Eye (tissue), 1 donor: ENCODE measurements at places on chromosomes 6 and 20.
A peak's percentile ranks its signal among the peaks of the same experiment; 100 is the strongest.

DNA sequence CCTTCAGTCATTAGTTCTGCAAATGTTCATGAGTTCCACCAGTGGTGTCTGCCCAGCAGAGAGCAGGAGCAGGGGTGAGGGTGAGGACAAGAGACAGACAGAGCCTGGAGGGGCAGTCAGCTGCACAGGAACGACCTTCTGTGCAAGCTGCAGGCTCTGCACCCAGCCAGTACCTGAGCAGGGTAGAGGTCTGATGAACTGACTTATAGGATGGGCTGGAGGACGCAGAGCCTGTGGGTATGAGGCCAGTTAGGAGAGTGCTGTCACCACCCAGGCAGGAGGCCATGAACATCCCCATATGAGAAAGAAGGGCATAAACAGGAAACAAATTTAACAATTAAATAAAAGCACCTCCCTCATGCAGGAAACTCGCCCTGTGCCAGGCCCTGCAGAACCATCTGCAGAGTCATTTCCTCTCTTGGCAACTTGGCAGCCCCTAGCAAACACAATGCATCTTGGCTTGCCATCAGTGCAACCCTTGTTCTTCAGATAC lies 17.9 kb downstream of the C6orf15 start:
- DNase-seq, result no peak

DNA sequence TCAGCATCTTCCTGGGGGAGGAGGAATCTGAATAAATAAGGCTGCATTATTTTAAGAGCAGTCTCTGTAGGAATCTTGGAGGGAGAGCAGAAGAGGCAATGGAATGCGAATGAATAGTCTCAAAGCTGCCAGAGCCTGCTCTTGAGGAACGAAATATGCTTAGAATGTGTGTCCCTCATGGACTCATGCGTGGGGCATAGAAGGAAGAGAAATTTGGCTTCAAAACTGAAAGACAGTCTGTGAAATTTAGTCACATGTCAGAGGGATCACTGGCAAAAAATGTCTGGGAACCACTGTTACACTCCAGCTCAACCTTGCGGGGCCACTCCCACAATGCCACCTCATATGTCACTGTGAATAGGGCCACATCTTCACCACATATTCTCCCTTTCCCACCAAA lies 95.5 kb downstream of the GJA10 start:
- no peak for DNase-seq

- no peak for DNase-seq
Measured at GRCh38 chr20:54254596-54254995, 46.7 kb downstream of the PFDN4 start.

DNA sequence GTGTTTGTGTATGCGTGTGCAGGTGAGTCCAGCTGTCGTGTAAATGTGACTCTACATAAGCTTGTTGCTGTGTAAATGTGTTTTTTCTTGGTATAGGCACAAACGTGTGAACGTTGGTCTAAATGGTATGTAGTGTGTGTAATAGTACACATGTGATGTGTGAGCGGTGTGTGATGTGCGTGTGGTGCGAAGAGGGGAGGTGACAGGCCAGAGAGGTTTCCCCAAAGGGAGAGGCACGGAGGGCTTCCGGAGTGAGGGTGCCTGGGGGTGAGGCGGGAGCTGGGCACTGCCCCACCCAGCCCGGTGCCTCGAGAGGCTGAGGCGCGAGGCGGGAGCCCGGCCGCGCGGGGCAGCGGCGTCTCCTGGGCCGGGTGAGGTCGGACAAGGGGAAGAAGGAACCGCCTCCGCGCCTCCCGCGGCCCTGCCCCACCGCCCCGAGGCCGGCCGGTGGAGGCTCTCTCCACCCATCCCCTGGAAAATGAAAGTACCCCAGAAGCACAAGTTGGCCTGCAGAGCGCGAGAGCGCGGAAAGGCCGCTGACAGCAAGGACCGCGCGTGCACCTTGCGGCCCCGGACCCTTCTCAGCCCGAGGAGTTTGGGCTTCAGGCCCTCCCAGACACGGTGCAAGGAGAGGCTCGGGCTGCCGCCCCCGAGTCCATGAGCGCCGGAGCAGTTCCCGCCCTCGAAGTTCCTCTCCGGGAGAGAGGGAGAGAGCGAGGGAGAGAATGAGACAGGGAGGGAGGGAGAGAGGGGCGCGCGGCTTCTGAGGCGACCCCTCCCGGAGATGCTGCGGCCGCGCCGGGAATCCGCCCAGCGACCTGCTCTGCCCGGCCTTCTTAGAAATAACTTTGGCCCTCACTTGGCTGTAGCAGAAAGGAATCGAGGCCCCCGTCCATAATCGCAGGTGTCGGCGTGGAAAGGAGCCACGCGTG lies 43.2 kb upstream of the OSTM1 start:
- DNase-seq, result peak; percentile 73

- DNase-seq, result peak; percentile 72
Measured at GRCh38 chr6:138162111-138162954, 594 bp downstream of the ARFGEF3 start.

- peak; percentile 77 for DNase-seq
Measured at GRCh38 chr20:32541323-32542258, 43.5 kb downstream of the NOL4L start.

DNA sequence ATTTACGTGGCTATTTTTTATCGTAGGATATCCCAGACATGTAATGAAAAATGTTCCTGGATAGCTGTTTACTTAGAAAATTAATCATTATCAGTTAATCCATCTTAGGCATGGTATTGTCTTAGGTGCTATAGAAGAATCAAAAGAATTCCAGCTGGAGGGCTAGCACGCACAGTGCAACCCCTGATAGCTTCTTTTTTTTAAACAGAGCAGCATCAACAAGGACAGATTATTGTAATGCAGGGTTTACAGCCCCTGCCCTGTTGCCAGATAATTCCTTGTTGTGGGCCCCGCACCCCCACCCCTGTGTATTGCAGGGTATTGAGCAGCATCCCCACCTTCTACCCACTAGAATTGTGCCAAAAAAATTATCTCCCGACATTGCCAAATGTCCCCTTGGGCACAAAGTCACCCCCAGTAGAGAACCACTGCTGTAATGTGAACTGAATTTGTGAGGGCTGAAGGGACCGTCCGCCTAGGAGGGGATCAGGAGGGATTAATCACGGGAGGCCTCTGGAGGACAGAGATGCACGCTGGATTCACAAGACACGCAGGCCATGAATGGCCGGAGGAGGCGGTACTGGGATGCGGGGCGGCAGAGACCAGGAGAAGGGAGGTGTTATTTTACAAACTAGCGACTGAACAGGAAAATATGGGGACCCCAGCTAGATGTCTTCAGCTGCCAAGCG lies 174.6 kb downstream of the ZDHHC14 start:
- no peak for DNase-seq

DNA sequence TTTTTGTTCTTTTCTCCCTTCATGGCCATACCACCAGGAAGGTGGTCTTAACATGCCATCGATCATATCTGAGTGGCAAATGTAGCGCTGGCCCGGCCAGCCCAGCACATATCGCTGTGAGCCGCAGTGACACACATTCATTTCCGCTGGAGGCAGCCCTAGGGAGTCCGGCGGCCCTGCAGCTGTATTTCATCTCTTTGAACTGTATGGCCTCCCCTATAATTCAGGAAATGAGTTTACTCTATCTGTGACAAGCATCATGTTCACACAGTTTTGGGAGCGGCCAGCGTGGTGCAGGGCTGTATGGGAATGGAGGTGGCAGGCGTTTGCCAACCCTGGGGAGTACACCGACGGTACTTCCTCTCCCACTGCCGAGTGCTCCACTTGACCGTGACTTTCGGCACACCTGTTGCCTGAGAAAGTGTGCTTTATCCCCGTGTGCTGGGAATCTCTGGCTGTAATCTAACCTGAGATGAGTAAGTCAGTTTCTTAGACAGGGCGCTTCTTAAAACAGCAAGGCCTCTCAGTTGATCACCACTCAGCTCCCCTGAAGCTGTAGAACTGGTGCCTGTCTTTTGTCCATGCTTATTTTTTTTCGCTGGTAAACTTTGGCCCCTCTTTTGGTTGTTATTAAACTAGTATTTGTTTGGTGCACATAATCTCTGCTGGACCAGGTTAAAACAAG lies 257.1 kb upstream of the TAB2 start:
- no peak for DNase-seq

DNA sequence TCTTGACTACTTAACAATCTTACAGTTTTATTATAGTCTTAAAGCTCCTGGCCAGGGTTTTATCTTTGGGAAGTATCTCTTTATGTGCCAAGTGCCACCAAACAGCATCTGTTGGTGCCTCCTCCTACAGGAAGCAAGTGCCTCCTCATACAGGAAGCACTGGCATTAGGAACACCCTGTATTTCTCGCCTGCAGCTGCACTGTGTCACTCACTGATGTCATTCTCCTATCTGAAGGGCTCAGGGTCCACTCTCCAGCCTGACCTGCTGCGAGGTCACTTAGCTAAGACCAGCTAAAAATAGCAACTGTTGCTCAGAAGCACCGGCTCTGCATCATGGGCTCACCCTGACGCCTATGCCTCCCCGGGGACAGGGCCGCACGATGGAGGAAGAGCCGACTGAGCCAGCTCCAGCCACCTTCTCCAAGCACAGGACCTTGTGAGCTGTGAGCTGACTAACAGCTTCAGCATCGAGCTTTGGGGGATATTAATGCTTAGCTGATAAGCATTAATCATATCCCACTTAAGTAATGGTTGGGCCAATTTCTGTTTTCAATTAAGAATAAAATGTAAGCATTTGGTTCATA lies 66.3 kb upstream of the CD93 start:
- no peak for DNase-seq

DNA sequence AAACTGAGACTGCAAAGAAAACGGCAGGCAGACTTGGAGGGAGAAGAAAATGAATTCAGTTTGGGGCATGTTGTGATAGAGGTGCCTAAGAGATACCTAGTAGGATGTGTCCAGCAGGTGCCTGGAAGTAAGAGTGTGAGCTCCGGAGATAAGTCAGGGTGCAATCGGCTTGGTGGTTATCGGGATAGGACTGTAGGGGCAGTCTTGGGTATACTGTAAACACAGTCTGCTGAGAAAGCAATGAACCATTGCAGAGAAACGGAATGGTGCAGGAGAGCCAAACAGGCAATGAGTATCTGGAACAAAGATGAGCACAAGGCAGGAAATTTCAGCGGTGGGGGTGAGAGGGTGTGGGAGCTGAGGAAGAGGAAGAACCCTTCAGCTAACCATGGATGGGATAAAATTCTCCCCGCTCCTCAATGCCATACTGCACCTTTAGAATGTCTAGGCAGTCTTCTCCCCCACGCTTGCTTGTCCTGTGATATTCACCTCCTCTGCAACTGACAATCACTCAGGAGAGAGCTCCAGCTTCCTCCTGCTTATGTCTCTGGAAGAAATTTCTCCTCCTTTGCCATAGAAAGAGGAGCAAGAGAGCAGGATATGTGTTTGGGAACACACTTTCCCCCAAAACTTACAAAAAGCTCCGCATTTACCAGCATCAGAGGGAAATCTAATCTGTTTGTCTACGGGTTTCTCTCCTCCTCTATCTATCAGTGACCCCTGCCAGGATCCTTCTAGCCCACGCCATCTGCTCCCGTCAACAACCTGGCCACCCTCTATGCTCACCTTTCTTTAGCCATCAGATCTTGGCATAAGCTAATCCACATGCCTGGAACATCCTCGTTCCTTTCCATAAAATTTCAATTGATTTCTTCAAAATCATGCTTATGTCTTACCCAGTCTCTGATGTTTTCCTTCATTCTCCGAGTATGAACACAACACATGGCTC lies 381.7 kb upstream of the JARID2 start:
- no peak for DNase-seq

DNA sequence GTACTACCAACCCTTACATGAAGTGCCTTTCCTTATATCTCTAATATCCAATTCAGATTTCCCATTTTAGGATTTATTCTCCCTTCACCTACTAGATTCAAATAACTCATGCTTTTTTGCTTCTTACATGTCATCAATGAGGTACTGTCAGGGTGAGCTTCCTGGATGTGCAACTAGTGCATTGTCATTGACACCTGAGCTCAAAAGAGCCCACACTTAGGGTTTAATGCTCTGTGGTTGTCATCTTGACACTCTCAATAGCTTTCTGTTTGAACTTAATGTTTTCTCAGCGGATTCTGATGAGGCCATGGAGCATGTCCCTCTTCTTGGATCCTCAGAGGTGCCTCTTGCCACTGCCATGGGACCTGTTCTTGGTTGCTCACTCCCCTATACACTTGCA lies 1033.3 kb upstream of the EYS start:
- DNase-seq, result no peak

DNA sequence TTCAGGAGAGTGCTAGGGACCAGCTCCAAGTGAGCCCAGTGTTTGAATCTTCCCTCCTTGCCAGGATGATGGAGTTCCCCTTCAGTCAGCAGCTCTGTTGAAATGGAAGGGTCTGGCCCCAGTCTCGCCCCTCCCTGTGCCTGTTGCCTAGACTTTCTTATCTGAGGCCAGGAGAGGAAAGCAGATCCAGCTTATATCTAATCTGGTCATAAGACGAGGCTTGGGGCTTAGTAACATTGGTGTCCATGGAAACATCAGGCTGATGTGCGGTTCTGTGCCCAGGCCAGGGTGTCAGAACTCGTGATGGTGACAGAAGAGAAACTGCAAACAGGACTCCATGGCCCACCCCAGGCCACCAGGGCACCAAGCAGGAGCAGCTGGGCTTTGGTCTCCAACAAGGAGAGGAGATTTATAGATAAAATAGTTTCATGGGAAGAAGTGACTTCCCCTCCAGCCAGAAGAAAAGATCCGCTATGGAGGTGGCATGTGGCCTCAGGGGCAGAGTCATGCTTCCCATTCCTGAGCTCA lies 9.8 kb downstream of the MAS1L start:
- DNase-seq, result no peak

- DNase-seq, result peak; percentile 62
Measured at GRCh38 chr6:118551063-118552053, 3.3 kb downstream of the PLN start.

DNA sequence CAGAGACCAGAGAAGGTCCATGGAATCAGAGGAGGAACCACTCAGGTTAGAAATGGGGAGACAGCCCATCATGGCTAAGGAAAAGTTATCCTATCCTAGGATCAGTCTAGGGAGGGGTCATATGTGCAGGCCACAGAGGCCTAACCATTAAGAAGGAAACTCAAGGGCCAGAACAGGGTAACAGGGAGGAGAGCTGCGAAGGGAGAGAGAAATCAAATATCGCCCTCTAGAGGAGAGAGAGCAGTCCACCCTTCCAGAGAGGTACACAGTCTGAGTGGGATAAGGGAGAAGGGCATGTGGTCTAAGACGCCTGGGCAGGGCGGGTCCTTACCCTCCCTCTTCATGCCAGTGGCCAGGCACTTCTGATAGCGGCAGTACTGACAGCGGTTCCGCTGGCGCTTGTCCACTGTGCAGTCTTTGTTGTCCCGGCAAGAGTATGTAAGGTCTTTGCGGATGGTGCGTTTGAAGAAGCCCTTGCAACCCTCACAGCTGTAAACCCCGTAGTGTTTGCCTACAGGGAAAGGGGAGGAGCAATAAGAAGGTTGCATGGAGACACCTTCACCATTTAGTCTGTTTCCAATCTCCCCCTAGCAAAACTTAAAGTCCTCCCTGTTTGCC lies 2.9 kb downstream of the RXRB start:
- peak; percentile 69 for DNase-seq
